Type B pancreatic cell (in vitro differentiated cells): ENCODE measurements at places on chromosomes 3 and 15.
A peak's percentile ranks its signal among the peaks of the same experiment; 100 is the strongest.

GRCh38 chr3:62149962-62150361, 223.4 kb downstream of the FEZF2 start:
- no peak for DNase-seq

GRCh38 chr3:49802719-49803464, at the start of gene INKA1:
Gene INKA1 (plus strand): TSS chr3:49803261. CDS start chr3:49803393, 132 bp downstream.
- peak; percentile 91 for DNase-seq

DNA sequence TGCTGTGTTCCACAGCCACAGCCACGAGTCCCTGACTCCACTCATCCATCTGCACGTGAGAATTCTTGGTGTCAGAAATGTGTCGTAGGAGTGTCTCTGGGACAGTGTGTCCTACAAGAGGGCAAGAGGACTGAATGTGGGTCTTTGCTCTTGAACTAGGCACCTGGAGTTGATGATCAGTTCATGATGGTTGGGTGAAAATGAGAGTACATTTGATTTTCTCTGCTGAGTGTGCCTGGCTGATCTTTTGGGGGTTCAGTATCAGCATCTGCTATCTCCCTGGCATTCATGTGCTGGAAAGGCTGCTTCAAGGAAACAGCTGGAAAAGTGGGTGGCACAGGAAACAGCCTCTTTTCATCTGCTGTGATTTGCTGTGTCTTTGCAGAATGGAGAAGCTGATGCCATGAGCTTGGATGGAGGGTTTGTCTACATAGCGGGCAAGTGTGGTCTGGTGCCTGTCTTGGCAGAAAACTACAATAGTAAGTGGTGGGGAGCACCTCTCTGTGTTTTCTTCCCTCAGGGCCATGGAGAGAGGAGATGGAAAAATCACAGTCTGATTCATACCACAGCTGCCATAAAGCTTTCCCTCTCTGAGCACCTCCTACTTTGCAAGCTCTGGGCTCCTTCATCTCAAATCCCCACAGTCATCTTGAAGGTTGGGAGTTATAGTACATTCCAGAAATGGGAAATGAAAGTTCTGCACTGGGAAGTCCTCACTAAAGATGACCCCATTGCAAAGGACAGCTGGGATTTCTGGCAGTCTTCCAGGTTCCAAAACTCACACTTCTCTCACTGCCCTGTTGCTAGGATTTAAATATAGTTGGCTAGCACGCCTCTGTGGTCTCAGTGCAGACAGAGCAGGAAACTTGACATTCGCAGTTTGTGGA, 17.8 kb downstream of the TF start:
- no peak for DNase-seq

DNA sequence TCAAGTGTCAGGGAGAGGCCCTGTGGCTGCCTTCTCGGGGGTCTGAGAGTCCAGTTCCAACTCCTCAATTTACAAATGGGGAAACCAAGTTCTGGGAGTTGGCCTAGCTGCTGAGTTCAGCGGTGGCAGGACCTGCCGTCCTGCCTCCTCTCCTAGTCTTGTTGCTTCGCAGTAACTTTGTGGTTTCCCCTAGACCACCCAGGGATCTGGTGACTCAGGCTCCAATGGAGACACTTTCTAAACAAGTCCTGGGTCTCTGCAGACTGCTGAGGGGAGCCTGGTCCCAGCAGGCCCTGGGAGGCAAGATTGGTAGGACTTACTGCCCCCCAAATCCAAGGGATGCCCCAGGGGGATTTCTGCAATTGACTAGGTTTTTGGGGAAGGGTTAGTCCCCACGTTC, 83.6 kb downstream of the SMAD6 start:
- no peak for DNase-seq

DNA sequence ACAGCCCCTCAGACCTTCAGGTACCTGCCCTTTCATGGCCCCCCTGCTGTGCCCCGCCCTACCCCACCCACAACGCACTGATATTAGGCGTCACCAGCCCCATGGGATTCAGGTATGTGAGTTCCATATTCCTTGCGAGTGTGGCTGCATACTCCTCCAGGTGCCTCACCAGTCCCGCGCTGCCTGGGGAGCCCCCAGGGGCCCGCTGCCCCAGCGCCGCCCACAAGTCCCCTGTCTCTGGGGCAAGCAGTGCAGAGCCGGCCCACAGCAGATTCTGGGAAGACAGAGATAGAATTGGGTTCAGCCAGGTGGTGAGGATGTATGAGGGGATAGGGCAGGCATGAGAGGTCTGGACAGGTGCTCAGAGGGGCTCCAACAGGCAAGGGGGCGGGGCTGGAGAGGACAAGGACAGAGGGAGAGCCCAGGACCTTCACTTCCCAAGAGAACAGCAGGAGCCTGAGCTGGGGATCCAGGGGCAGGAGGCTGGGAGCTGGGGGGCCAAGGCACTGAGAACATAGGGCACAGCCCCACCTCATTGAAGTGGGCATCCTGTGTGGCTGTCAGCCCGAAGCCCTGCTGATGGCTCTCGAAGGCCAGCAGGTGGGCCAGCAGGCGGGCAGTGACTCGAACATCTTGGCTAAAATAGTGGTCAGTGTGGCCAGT, 13.1 kb upstream of the SLC26A6 start:
- DNase-seq, result no peak
